ENCODE measurements at places on chromosomes 1 and 21. TPM values are rescaled to one million over a fixed set of nuclear protein-coding genes. Genes with fewer than 3 reads are reported as not detected.

The RYR2 gene
- not detected for total RNA-seq

The AADACL4 gene
- not detected for total RNA-seq

The SLFNL1 gene
- total RNA-seq: 0.28 TPM

The TENT5C gene
- 0.09 TPM for total RNA-seq

The CLEC20A gene
- total RNA-seq: not detected

The MAP3K21 gene
- total RNA-seq: 0.27 TPM

The ARTN gene
- 0.09 TPM for total RNA-seq

The TCHHL1 gene
- not detected for total RNA-seq

The IFI44 gene
- total RNA-seq: 18.2 TPM

The ZNF593OS gene
- not detected for total RNA-seq

The LIN28A gene
- total RNA-seq: not detected

The SPRR1B gene
- not detected for total RNA-seq

The PRR9 gene
- not detected for total RNA-seq

The PCAT6 gene
- total RNA-seq: not detected

The IER5 gene
- 25.8 TPM for total RNA-seq

The KRTAP13-1 gene
- not detected for total RNA-seq

The CSF3R gene
- total RNA-seq: not detected

The LCE2B gene
- not detected for total RNA-seq
